ENCODE measurements at places on chromosomes 3 and 15.

DNA sequence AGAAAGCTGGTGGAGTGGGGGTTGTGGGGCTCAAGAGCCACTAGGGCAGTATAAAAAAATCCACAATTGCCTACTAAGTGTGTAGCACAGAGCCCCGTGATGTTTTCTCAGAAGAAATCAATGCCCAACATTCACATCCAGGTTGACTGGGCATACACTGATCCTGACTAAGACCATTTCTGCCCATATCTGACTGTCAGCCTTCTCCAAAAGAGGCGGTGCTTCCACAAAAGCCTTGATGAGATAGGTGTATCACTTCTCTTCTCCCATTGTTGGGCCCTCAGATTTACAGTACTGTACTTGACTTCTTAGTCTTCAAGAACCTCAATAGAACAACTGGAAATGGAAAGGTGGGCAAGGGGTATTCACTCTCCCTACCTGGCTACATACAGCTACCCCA is 1.4 kb downstream of the POPDC2 start:
- DNase-seq, result no peak

DNA sequence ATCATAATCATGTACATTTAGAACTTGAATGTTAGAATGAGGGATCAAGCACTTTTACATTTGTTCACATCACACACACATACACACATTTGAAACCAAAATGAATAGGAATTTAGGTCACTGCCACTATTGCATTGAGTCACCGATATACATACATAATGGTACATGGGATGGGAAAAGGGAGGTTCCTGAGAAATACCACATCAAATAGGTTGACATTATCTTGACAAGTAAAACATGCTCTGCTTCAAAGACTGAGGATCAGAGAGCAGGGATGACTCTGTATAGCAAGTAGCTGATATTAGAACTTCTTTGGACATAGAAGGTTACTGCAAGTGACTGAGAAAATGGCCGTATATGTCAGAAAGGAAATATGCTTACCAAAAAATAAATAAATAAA is 847.2 kb downstream of the PLOD2 start:
- no peak for DNase-seq

DNA sequence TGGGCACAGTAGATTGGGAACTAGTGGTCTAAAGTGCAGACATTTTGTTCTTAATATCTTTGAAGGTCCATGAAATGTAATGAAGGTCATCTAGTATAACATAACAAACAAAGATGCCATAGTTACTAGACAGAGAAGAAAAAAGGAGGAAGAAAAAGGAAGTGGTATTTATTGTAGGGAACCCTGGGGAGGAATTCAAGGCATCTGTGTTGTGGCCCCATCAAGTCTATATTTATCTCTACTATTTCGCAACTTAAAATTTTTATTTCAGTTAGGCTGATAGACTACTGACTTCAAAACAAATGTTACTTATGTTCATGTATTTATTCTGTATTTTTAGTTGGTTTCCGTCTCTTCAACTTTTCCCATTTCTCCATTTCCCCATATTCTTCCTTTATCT is 48.9 kb upstream of the ZDHHC23 start:
- no peak for DNase-seq

GRCh38 chr15:89654847-89655805 is at the start of gene KIF7:
TSS of gene KIF7 (minus strand) at chr15:89655467. CDS start at chr15:89652930, 2,537 bp downstream.
- no peak for DNase-seq

GRCh38 chr3:56720849-56721248 is 37.8 kb upstream of the TASOR start:
- DNase-seq, result no peak

- DNase-seq, result no peak
Measured at GRCh38 chr3:53887446-53887845, 4.2 kb downstream of the SELENOK start.

DNA sequence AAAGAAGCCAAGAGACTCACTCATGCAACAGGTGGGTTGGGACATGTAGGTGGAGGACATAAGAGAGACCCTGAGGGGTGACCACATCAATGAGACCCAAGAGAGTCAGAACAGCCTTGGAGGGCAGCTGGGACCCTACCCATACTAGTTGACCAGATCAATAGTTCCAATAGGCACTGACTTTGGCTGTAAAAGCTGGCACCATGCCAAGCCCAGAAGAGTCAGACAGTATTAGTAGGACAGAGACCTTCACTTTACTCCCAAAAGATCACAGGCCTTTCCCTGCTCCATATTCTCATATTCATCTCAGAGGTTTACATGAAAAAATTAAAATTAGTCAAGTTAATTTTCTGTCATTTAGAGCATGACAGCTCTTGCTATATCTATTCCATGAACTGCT is 20.9 kb upstream of the GABRR3 start:
- DNase-seq, result no peak

DNA sequence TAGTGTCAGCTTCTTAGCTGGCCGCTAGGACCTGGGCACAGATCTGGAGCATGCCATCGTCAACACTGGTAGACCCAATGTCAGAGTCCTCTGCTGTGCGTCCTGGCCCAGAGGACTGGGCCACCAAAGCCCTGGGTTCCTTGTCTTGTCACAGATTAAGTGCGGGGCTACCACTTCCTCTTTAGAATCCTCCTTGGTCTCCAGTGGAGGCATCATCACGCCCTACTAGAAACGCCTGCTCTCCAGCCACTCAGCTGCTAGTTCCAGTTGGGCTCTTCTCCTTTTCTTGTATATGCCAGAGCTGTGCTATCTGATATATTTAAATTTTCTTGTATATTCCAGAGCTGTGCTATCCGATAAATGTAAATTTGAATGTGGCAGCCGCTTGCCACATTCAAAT is 11.2 kb downstream of the PPCDC start:
- DNase-seq, result no peak

DNA sequence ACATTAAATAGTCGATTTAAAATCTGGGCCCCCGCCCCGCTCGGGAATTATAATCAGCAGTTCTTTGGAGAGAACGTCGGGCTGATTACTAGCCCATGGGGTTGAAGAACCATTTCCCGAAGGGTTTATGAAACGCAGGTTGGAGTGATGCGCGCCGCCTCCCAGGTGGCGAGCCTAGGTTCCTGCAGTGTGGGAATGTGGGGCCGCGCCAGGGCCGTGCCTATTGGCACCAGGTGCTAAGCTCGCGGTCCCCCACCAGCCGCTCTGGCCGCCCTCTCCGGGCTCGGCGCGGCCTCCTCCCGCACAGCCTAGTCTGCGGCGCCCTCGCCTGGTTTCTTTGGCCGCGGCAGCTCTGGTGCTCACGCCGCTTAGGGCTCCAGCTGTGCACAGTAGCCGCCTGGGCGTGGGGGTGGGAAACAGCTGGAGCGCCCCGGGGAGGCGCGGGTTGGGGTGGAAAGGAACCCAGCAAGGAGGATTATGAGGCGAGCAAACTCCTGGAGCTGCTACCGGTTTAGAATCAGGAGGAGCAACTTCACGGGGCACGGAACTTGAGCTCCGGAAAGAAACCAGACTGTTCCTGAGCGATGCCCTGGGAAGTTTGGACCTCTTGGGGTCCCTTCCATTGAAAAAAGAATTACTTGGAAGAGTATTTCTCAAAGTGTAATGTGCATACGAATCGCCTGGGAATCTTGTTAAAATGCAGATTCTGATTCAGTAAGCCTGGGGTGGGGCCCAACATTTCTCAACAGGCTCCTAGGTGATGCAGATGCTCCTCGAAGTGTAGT is 5.6 kb upstream of the MECOM start:
- no peak for DNase-seq

GRCh38 chr3:120344349-120344748 is 4.8 kb downstream of the LRRC58 start:
- DNase-seq, result no peak

GRCh38 chr3:31765871-31766270 is 215.2 kb downstream of the OSBPL10 start:
- DNase-seq, result no peak

DNA sequence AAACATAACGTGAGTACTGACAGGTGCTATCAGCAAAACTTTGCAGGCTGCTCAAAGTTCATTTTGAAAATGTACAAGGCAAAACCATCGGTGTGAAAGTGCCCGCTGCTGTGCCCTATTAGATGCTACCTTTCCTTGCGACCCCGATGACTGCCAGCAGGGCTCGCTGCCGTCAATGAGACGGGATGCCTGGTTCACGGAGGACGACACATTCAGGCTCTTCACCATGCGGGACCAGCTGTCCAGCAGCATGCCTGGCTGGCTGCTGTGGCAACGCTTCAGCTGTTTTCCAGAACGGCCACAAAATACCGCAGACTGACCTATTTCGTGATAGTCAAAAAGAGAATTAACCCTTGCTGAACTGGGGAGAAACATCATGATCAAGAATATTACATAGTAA is 92.7 kb upstream of the OCA2 start:
- DNase-seq, result no peak

DNA sequence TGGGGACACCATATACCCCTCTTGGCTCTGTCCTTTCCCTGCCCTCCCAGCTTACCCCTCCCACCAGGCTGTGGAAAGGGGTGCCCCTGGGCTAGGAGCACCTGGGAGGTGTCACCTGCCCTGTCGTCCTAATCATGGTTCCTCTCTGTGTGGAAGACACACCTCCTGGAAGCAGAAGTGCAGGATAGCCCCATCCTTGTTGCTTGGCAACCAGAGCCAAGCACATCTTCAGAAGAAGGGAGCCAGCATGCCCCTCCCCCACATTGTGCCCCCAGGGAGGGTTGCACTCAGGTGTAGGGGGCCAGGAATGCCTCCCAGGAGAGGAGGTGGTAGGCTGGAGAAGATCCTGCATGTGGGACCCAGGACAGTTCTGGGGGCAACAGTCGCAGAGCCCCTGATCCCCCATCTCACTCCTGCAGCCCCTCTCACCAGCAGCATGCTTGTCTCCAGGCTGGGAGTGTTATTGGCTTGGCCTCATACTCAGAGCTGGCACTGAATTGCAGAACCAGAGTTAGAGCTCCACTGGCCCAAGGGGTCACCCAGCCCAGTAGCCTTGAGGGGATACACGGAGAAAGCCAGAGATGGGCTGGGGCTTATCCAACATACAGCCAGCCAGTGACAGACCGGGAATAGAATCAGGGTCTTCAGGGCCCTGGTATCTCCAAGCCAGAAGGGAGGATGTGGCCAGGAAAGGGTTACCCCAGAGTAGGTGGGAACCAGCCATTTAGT is 8.4 kb downstream of the RAB6B start:
- no peak for DNase-seq
